ENCODE measurements at places on chromosomes 16 and 17.

DNA sequence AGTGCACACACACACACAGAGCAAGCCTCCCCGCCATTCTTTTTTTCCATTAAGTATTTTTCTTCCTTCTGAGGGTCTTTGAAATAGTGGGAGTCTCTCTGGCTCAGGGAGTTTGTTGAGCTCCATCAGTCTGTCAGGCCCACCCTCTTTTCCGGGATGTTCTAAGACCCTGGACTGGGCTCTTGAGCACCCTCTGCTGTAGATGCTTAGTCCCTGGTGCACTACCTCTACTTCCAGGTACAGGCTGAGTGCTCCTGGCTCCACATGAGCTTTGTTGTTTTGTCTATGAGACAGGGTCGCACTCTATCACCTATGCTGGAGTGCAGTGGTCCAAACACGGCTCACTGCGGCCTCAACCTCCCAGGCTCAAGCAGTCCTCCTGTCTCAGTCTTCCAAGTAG, 20.7 kb downstream of the LIMD2 start:
- no peak for DNase-seq

- no peak for DNase-seq
These were observed 502 bp downstream of the SMPD3 start for GRCh38 chr16:68447653-68448359.

GRCh38 chr17:59220328-59221158, at the start of gene GDPD1:
GDPD1 (plus strand) TSS chr17:59220511; CDS start chr17:59220610, 99 bp downstream.
- DNase-seq = peak; percentile 96

GRCh38 chr17:75610103-75610984, 22.7 kb downstream of the MYO15B start:
- no peak for DNase-seq

GRCh38 chr17:41563607-41564170, 8.2 kb downstream of the KRT9 start:
- no peak for DNase-seq

GRCh38 chr17:16329519-16330271, 23.6 kb downstream of the CENPV start:
- DNase-seq = no peak

GRCh38 chr17:10931133-10931532, 93.2 kb upstream of the PIRT start:
- DNase-seq = no peak

DNA sequence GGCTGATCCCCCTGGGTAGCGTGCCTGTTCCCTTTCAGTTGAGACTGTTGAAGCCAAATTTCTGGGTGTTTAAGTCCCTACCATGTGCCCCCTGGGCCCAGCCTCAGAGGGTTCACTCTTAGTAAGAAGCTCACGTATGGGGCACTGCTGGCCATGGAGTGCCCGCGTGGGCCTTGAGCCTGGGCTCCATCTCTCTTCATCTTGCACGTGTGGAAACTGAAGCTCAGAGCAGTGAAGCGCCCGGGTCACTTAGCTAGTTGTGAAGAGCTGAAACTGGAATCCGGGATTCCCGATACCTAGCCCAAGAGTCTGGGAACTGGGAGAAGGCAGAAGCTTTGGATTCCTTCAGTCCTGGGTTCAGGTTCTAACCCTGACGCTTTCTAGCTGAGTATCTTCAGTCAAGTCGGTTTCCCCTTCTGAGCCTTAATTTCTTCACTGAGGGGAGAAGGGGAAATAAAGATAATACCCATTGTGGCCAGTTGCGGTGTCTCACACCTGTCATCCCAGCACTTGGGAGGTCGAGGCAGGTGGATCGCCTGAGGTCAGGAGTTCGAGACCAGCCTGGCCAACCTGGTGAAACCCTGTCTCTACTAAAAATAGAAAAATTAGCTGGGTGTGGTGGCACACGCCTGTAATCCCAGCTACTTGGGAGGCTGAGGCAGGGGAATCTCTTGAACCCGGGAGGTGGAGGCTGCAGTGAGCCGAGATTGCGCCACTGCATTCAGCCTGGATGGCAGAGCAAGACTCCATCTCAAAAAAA, 103.9 kb downstream of the OR1D5 start:
- no peak for DNase-seq

- peak; percentile 29 for DNase-seq
These were observed 1.7 kb downstream of the HEXIM1 start for GRCh38 chr17:45149669-45150664.

DNA sequence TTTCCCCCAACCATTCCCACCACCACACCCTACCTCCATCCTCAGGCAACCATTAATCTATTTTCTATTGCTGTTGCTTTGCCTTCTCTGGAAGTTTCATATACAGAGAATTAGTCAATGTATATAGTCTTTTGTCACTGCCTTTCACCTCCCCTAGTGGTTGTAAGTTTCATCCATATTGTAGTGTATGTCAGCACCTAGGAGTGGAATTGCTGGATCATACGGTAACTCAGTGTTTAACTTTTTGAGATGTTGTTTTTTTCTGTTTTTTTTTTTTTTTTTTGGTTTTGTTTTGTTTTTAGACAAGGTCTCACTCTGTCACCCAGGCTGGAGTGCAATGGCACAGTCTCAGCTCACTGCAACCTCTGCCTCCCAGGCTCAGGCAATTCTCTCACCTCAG, 16.9 kb downstream of the EEF2K start:
- DNase-seq = no peak

DNA sequence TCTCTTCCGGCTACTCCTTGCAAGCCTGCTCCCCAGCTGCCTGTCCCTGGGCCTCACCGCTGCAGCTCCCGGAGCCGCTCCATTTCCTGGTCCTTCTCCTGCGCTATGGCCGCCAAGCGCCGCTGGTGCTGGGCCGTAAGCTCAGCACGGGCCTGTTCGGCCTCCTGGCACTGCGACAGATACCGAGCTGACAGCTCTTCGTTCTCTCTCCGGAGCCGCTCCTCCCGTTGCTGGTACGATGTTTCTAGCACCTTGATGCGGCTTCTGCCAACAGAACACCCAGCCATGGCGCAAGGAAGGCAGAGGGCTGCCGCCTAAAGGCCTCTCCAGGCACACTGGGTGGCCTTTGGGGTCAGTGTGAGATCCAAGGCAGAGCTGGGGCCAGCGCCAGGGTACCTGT, 14.9 kb upstream of the MRPL38 start:
- no peak for DNase-seq

DNA sequence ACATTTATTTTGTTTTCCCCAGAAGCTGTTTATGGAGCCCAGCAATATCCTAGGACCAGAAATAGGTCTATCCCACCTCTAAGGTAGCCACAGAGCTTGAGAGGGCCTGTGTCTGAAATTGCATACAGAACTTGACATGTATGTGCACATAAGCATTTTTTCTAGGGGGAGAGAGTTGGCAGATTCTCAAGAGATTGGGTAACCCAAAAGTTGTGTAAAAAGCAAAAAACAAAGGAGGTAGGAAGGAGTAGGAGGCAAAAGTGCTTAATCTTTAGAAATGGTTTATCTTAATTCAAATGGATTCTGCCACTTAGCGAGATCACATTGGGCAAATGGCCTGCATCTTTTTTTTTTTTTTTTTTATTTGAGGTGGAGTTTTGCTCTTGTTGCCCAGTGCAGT, 3.5 kb downstream of the PLK1 start:
- no peak for DNase-seq

DNA sequence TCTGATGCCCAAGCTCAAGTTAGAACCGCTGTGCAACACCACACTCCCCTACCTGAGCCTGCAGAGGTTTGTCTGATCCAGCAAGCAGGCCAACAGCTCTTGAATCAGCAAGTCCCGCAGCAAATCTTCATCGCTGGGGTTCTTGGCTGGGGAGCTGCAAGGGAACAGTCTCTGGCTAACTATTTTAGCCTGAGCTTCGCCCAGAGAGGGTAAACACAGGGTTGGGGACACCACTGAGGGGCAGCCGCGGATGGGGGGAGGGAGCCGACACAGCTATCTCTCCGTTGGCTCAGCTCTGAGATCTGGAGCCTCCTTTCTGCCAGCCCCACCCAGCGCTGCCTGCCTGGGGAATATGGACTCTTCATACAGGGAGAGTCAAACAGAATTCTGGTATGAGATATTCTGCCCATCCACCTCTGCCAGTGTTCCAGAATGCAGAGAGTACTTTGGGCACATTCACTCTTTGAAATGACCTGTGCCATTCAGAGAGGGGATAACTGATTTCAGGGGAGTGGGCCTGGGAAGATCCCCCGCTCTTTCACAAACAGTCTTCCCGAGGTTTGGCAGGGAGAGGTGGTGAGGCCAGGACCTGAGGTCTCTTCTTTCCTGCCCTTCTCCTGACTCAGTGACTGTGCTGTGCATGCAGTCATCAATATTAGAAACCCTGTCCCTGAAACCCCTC, 7.4 kb downstream of the GIP start:
- no peak for DNase-seq

- DNase-seq = peak; percentile 58
These were observed at the start of gene PIGQ for GRCh38 chr16:569445-570254. PIGQ (plus strand) TSS chr16:569968; CDS start chr16:574075, 4,107 bp downstream.

- DNase-seq = no peak
These were observed 2.2 kb downstream of the SLC12A3 start for GRCh38 chr16:56866955-56867830.

GRCh38 chr17:35448899-35449227, 297 bp upstream of the SLFN13 start:
- no peak for DNase-seq

GRCh38 chr16:88406096-88407041, 23.6 kb downstream of the ZNF469 start:
- DNase-seq = no peak

GRCh38 chr17:2181206-2181896, 122.2 kb downstream of the SMG6 start:
- DNase-seq = no peak

GRCh38 chr16:11674001-11674817, 6.0 kb downstream of the SNN start:
- DNase-seq = no peak

DNA sequence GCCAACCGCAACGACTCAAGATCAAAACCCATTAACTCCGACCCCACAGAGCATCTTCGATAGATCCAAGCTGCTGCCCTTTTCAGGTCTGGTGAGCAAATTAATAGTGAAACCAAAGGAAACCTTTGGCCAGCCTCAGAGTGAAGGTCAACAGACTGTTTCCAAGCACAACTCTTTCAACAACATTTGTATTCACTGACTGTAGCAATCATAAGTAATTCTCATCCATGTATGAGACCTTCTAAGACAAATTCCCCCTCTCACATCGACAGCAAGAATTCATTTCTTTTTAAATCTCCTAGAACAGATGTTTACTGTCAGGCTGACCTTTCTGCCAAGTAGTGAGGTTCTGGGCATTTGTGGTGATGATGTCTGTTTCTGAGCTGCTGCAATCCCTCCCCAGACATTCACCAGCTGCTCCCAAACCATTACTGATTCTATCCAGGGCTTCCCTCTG, 64.2 kb downstream of the SLC39A11 start:
- DNase-seq = no peak

GRCh38 chr16:56909527-56909979, 22.4 kb upstream of the HERPUD1 start:
- DNase-seq = peak; percentile 24

DNA sequence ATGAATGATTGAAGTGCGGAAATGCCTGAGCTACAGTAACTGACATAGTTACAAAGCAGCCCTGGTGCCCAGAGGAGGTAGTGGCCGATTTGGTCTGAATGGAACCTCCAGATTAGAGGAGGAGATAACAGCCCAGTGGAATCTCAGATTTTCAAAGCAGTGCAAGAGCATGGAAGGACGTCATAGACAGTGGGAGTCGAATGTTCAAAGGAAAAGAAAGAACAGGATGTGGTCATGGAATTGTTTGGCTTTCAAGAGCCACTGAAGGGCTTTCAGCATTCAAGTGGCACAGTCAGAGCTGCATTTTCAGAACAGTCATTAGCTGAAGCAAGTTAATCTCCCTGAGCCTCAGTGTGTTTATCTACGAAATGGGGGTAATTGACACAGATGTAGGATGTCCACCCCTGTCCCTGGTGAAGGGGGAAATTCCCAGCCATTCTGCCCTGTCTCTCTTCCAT, 104.6 kb upstream of the CACNG3 start:
- DNase-seq = peak; percentile 9

DNA sequence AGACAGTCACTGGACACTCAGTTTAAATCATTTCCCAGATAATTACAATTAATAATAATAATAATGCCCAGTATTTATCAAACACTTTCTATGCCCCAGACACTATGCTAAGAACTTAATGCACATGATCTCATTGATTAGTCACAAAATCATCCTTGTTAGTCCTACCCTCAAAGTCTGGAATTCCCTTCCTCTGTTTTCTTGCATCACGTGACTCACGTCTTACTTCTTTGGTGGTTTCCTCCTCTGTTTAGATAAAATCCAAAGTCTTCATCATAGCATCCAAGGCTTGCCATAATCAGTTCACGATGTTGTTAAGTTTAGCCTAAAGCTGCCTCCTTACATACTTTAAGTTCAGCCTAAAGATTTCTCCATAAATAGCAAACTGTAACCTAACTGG, 471.9 kb downstream of the PMP22 start:
- DNase-seq = no peak

DNA sequence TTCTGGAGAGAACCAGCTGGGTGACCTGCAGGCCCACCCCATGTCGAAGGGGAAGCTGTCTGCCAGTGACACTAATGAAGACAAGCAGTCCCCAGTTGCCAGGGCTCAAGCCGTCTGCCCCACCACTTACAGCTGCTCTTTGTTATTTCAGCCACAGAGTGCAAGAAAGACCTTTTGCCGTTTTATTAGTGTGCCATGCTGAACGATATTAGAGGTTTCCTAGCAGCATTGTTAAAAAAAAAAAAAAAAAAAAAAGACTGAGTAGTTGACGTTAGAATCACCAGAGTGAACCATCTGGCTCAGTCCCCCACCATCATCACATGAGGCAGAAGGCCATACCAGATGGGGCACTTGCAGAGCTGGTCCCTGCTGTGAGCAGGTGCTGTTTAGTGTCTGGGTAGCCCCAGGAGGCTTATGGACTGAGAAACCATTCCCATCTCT, 26.5 kb upstream of the SLC39A11 start:
- DNase-seq = no peak

- DNase-seq = no peak
These were observed 130.1 kb downstream of the SPACA3 start for GRCh38 chr17:33121756-33122155.

DNA sequence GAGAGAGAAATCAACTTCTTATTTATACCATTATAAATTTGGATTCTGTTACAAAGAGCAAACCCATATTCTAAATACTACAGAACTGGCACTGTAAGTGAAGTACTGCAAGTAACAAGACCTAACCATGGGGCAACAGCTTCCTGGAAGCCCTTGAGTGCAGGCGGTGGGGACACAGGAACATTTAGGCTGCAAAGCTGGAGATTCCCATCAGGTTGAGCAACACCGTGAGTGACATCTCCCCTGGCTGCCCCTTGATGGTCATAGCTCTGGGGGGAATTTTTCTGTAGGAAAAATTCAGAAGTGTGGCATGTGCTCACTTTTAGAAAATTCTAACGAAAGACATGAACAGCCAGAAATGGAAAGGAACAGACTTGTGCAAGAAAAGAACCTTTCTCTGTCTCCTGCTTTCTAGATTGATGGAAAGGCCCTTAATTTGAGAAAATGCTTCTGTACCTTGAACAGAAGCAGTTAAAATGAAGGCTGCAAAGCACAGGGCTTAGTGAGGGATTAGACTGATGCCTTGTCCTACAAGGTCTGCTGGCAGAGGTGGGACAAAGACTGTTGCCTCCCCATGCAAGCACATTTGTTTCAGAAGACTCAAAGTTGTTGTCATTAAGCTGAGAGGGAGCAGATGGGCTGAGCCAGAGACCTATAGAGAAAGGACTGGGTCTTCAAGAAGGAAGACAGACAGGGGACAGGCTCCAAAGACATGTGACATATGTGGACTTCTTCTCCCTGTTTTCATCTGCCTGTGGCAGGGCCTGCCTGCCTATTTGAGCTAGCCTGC, 380.8 kb downstream of the SLC39A11 start:
- DNase-seq = no peak

Measured in CD8-positive, alpha-beta memory T cell (primary cell).